Right forelimb (tissue), 1 donor: ENCODE measurements at places on chromosomes 3 and 15.

DNA sequence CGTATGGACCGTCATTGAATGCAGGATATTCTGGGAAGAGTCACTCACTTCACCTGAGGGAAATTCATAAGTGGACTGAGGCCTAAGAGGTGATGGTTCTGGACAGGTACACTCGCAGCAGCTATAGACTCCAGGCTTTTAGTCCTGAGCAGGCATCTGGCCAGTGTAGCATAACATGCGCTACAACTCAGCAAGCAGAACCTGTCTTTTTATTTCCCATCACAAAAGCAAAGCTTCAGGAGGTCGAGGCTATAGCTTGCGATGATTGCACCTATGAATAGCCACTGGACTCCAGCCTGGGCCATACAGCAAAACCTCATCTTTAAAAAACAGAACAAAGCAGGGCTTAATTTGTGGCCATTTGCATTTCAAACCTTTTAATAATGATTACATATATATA lies 185.8 kb downstream of the KCNH8 start:
- no peak for DNase-seq

DNA sequence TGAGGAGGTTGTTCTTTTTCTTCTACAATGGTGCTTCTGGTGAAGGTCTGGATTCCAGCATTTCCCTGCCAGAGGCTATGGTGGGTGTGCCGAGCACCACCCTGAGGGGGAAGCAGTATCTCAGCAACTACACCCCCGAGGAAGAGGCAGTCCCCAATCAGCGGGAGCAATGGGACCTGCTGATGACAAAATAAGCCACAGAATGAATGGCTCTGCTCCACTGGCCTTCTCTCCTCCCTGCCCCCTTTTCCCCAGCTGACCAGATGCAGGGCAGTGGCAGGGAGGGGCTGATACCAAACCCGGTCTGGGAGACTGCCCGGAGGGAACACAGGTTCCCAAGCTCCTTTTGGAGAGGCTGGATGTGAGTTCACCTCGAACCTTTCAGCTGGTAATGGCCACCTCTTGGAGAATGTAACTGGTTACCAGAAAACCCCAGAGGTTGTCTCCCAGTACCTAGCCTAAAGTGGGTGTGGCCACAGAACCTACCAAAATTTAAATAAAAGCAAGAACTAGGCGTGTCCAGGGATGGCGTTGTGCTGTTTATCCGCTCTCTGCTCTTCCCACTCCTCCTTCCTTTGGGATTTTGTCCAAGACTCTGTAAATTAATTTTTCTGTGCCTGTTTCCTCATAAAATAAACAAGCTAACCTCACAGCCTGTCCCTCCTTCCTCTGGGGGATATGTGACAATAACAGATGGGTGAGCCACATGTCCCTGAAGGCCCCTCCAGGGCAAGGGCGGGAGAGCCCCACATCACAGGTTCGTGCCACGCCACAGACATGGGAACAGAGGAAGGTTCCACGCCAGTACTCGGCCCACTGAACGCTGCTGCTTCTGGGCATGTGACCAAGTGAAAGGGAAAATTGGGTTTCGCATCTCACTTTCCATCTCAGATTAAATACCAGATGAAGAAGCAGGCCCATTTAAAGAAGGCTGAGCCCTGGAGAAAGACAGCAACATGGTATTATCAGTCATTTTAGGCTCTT lies 35.1 kb upstream of the SPTBN5 start:
- no peak for DNase-seq

DNA sequence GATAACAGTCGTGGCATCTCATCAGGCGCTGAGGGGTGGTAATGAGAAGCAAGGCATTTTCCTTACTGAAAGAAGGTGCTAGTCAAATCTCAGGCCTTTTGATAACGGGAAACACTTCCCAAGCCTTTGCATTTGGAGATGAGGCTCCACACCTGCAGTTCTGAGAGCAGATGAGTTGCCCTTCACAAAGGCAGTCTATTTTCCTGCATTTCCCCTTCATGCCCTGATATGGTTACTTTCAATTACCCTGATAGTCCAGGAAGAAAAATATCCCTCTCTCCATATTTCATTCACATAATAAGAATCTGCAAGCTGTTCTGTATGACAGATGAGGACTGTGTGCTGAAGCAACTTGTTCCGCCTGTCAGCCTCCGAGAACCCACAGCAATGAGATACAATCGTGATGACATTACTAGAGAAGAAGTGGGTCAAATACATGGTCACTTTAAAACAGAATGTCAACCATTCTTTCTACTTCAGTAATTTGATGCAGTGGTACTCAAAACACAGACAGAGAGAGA lies 25.0 kb downstream of the FHIT start:
- DNase-seq: no peak

DNA sequence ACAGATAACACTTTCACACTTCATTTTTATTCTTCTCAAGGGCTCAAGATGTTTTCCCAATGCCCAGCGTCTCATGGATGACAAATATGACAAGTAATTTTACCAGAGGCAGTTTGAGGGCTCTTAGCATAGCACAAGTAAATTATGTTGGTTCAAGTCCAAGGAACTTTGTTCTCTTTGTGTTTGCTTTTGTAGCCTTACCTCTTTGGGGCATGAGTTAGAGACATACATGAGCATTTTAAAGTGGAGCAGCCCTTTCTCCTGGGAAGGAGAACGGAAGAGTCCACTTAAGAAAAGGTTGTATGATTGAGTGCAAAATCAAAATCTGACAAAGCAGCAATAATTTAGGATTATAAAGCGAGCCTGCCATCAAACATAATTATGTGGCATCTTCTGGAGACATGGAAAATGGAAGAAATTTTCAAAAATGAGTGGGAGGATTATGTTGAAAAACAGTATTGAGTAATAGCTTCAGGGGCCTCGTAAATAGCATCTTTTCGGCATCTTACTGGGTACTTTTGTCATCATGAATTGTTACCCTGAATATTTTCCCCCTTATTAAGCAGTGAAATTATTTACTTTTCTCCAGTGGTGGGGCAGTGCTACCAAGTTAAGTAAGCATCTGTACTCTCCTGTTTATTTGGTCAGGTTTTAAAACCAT lies 65.9 kb downstream of the PGPEP1L start:
- no peak for DNase-seq

GRCh38 chr3:31247850-31248562 lies 284.7 kb upstream of the STT3B start:
- no peak for DNase-seq

GRCh38 chr15:59124261-59124660 lies 19.3 kb downstream of the CCNB2 start:
- no peak for DNase-seq

GRCh38 chr3:189298469-189299375 lies 127.0 kb downstream of the TPRG1 start:
- no peak for DNase-seq

DNA sequence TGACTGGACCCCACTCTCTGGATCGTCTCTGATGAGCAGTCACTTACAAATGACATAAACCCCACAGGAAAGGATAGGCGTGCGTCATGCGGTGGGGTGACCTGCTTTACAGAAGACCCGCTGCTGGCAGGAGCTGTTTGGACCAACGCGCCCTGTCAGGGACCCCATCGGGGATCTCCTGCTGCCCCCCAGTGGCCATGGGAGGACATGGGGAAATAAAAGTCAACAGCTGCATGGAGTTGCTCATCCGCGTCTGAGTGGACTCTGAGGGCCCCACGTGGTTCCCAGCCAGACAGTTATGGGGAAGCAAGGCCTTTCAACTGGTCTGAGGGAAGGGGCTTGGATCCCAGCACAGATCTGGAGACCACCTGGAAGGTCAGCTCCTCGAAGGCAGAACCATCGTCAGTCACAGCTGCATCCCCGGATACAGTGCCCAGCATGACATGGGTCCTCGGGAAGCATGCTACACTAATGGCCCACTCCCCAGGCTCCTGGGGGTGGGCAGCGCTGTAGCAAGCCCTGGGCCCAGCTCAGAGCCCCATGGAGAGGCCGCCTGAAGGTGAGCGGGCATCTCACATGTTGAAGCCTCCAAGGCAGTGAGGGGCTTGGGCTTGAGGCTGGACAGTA lies 32.1 kb downstream of the PTH1R start:
- peak; percentile 92 for DNase-seq

GRCh38 chr3:122307976-122308375 lies 17.1 kb upstream of the CSTA start:
- no peak for DNase-seq
